ENCODE measurements at places on chromosomes 1 and 21.

GRCh38 chr1:168145184-168146159 lies 8.7 kb upstream of the GPR161 start:
- peak; percentile 57 for DNase-seq

DNA sequence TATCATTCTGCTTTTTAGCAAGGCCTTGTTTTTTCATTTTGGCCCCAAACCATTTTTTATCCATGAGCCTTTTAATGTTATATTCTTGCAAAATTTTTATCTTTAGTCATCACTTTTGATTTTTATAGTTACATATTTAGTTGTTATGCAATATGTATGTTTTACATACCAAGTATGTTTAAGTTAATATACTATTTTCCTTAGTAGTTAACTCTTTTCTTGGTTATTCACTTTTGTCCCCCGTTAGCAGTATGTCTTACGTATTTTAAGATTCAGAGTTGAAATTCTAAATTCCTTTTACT lies 44.5 kb downstream of the MAGI3 start:
- no peak for DNase-seq

- no peak for DNase-seq
These were observed 47.8 kb downstream of the BRWD1 start for GRCh38 chr21:39265603-39266002.

DNA sequence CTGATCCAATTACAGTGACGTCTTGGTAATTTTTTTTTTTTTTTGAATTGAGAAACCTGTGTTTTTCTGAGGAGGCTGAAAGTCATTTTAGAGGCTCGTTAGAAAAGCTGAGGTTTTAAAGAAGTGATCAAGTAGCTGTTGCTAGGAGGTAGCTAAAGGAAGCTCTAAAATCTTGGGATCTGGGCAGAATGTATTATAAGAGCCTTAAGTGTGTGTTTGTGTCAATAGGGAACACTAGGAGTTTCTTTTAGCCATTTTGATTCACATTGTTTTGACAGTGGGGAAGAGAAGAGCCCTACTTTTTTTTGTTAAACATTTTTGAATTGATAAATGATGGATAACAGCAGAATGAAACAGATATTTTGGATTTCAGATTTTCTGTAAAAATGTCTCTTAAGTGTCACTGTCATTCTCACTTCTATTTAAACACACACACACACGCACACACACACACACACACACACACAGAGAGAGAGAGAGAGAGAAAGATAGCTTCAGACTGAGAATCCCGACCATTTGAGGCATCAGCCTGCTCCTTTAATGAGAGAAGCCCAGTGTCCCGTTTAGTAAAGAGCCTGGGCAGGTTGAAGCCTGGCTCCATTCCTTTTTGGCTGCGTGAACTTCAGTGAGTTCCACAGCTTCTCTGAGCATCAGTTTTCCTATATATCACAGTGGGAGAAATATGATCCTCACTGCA lies 79.1 kb upstream of the GPR88 start:
- peak; percentile 53 for DNase-seq

DNA sequence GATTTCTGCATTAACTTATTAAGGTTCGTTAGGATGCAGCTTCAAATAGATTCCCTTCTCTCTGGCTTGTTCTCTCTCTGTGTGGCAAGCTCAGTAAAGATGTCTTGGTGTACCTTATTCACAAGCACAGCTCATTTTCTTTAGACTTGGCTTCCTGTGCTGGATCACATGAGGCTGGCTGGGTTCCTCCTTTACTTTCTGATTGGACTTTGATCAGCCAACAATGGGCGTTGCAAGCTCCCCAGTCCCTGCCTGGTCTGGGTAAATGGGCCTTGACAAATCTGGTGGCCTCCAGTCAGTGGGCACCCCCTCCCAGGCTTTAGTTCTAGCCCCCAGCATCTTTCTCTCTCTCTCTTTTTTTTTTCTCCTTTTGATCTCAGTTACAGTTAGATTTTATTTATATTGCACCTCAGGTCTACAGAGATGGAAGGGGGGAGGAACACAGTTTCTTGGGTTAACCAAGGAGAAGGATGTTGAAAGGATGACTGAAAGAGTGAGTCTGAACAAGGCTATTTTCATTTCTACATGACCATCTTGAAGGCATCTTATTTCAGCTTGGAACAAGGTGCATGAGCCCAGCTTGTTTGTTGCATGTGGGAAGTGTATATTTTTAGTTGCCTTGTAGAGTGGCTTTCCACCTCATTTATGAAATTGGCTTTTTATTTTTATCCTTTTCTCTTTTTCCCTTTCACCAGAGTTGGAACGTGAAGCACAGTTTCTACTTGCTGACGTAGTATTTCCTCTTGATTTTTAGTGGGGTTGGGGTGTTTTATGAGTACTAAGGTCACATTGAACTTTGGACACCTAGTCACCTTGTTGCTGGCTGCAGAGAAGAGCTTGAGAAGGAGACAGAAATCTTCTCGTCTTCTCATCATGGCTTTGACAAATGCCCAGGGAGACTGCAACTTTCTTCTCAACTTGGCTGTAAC lies 77.1 kb downstream of the PBX1 start:
- no peak for DNase-seq

GRCh38 chr1:107829036-107829770 lies 135.8 kb downstream of the VAV3 start:
- peak; percentile 57 for DNase-seq

- no peak for DNase-seq
These were observed 347.2 kb downstream of the DISC1 start for GRCh38 chr1:231973830-231974229.

DNA sequence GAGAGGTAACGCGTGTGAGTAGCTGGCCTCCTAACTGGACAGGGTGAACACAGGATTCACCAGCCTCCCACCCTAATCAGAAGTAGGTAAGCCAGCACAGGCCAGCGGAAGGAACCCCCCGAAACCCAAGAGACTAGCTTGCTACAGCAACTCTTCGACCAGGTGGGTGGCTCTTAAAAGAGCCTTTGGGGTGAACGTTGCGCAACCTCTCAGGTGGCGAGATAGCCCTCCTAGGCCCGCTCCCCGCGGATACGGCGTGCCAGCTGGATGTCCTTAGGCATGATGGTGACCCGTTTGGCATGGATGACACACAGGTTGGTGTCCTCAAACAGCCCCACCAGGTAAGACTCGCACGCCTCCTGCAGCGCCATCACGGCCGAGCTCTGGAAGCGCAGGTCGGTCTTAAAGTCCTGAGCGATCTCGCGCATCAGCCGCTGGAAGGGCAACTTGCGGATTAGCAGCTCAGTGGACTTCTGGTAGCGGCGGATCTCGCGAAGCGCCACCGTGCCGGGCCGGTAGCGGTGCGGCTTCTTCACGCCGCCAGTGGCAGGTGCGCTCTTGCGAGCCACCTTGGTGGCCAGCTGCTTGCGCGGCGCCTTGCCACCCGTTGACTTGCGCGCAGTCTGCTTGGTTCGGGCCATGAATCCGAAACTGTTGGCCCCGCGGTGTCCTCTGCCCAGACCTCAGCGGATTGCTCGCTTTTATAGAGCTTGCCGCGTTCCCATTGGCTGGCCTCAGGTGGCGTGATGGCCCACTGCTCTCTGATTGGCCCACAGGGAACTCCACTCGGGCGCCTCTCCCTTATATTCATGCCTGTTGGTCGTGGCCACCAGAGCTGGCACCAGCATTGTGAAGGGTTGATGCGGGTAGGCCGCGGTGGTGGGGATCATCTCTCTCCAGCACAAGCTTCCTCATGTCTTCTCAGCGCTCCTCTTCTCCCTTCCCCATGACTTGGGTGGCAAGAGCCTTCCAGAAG lies 8.3 kb upstream of the TRIM17 start:
- no peak for DNase-seq

GRCh38 chr1:39727221-39727931 lies 11.3 kb upstream of the PPIE start:
- no peak for DNase-seq

- DNase-seq: no peak
These were observed 16.4 kb upstream of the GOLT1A start for GRCh38 chr1:204230211-204230610.

- no peak for DNase-seq
These were observed 23.4 kb upstream of the ADARB1 start for GRCh38 chr21:45050797-45051489.

GRCh38 chr1:153490272-153491051 lies 30.0 kb upstream of the S100A7 start:
- peak; percentile 86 for DNase-seq

DNA sequence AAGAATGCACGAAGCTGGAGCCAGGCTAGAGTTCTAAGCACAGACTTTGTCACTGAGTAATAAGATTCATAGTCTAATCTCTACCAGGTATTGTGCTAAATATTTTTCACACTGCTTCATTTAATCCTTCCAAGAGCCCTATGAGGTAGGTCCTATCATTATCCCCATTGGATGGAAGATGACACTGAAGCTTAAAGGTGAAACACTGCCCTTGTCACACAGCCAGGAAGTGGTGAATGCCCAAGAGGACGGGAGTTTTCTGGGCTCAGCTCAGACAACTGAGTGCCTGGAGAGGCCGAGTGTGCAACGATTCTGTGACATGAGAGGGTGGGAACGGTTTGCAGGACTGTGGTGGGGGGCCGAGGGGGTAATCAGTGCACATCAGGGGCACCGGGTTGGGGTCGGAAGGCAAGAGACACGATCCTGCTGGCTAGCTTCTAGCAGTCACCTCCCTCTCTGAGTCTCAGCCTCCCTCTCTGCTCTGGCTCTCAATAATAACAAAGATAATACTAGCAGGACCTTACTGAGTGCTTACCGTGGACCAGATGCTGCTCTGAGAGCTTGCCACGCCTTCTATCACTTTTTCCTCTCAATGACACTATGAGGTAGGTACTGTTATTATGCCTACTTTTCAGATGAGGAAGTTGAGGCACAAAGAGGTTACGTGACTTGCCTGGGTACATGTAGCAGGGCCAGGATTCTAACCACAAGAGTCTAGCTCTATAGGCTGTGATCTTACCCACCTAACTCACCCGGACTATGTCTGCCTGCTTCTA lies 12.4 kb downstream of the KCNQ4 start:
- no peak for DNase-seq

GRCh38 chr1:203289982-203290260 lies 15.4 kb upstream of the BTG2 start:
- DNase-seq: no peak

- DNase-seq: no peak
These were observed 19.1 kb downstream of the OPTC start for GRCh38 chr1:203512848-203513584.

- DNase-seq: peak; percentile 6
These were observed 1917.0 kb downstream of the MRPL39 start for GRCh38 chr21:23690316-23690715.

DNA sequence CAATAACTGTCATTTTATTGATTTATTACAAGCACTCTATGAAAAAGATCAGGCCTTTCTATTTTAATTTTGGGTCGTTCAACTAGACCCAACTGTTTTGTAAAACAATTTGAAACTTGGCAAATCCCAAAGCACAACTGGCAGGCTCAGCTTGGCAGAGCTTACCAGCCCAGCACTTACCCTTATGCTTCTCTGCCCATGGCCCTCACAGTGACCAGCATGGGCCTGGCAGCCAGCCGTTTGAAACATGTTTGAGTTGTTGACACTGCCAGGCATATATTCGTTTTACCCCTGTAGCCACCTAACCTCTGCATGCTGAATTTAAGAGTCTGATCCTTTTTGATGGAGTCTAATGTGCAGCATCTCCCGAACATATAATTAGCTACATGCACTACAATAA lies 796.7 kb upstream of the ADGRL2 start:
- no peak for DNase-seq

GRCh38 chr1:28792644-28793121 lies 19.3 kb upstream of the OPRD1 start:
- DNase-seq: peak; percentile 57

DNA sequence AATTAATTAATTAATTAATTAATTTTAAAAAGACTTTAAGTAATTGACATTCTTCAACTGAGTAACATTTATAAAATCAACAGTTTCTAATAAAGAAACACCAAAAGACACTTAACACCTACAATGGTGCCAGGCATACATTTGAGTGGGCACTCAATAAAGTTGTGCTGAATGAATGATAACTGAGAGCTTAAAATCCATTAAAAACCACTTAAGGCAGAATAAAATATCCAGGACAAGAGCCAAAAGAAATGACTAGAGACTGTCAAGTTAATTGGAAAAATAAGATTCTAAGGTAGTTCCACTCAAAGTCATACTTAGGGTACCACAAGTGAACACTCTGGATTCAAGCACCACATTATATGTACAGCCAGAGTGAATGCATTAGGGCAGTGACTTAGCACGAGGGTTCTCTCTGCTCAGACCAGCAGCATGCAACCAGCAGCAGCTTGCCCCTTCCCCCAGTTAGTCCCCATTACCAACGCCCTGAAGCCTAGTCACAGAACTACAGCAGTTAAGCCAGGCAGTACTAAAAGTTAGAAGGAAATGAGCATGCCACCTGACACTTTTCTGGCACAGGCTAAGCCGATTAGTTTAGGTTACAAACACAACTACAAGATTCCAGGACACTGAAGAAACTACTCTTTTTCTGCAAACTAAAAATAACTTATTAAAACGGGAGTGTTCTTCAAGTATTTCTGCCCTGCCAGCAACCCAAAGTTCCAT lies 46.5 kb downstream of the LUZP1 start:
- no peak for DNase-seq

DNA sequence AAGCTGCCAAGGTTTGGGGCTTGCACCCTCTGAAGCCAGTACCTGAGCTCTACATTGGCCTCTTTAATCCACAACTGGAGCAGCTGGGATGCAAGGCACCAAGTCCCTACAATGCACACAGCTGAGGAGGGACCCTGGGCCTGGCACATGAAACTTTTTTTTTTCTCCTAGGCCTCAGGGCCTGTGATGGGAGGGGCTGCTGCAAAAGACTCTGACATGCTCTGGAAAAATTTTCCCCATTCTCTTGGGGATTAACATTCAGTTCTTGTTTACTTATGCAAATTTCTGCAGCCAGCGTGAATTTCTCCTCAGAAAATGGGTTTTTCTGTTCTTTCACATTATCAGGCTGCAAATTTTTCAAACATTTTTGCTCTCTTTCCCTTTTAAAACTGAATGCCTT lies 1072.2 kb downstream of the BRINP3 start:
- DNase-seq: peak; percentile 10

- no peak for DNase-seq
These were observed 87.1 kb upstream of the COL6A1 start for GRCh38 chr21:45894450-45894825.

DNA sequence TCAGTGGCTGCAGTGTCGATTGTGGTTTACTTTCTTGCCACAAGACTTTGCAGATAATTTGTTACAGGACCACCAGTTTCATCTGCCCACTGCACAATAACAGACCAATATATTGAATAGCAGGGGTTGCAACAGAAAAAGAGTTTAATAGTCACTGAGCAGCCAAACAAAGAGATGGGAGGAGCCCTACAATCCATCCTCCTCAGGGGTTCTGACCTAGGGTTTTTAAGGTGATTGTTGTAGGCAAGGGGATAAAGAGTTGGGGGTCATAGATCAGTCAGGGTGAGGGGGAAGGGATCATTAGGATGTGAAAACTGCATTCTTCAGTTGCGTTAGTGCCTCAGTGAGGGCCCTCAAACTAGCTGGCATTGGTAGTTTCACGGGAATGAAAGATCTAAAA lies 110.7 kb upstream of the OLFM3 start:
- DNase-seq: no peak

- DNase-seq: peak; percentile 31
These were observed 44.6 kb downstream of the SLX9 start for GRCh38 chr21:44984428-44984791.

All from NCI-H2171 treated with DMSO at 0.1 percent for 48 hours (cell line).